KBM-7 (cell line): ENCODE measurements at places on chromosomes 11 and 22.

DNA sequence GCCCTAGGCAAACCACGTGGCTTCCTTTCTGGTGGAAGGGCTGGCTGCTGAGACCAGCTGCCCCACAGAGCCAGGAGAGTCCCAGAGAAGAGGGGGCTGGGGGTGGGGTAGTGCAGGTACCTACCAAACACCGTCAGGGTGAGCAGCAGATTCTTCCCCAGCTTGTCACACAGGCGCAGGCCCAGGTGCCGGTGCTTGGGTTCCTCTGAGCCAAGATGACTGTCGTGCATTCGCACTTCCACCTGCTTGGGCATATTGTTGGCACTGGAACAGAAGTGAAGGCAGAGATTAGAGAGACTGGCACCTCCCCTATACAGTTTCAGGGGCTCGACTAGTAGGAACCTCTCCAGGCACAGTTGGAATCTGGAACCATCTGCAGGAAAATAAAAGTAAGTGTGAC, 102.1 kb downstream of the SLC1A2 start:
- no peak for DNase-seq

DNA sequence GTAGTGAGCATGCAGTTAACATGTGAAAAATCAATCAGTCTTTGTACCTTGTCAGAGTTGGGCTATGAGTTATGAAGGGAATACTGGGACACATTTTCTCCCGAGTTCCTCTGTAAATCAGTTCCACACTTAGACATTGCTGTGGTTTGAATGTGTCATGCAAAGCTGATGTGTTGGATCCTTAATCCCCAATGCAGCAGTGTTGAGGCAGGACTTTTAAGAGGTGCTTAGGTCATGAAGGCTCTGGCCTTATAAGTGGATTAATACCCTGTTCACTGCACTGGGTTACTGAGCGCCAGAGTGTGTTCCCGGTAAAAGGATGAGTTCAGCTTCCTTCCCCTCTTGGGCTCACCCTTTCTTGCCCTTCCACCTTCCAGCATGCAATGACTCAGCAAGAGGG, 742.1 kb upstream of the TENM4 start:
- no peak for DNase-seq

- no peak for DNase-seq
Measured at GRCh38 chr11:36345084-36345511, 49.0 kb downstream of the PRR5L start.

DNA sequence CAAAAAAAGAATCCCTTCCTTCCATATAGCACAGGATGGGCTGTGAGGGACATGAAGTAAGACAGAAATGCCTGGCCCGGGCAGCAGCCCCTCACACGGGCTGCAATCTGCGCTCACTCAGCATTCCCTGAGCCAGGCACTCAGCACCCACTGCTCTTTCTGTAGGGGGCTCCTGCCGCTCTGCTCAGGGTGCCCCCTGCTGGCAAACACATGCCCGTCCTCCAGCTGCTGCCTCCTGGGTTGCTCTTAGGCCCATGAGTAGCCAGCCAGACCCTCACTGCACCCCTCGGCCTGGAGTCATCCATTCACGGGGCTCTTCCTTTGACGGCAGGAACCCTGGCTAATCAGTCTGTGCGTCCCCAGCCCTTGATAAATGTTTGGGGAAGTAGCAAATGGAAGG, 6.9 kb downstream of the MCAT start:
- peak; percentile 69 for DNase-seq

DNA sequence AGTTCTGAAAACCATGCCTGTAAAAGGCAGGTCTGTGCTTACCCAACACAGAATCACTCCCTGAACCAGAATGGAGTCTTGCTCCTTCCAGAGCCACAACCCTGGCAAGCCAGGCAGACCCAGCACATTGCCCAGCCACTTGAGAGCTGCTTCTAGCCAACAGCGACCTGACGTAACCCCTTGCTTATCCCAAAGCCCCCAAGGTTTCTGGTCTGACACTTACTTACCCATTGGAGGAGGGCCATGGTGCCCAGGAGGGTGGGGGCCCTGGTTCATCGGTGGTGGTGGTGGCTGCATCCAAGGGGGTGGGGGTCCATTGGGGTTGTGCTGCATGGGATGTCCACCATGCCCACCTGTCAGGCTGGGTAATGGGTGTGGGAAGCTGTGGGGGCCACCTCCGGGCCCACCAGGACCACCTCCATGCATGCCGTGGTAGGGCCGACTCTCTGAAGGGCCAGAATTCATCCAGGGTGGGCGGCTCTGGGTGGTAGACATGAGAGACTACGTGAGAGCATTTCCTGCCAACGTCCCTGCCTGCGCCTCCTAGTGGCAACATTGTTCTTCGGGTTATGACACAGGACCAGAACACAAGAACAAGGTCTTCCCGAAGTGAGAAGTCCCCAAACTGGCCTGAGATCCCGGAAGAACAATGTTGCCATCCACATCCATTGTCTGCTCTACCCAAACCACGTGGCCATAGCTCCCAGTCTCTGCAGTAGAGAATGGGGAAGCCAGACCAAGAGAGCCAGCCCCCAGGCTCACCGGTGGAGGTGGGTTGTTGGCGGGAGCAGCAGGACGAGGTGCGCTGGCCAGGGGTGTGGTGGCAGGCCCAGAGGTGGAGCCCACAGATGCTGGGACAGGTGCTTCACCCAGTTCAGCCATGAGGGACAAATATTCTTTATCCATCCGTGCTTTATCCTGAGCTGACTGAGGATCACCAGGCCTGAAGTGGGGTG, 7.8 kb upstream of the PYGM start:
- DNase-seq: peak; percentile 66

DNA sequence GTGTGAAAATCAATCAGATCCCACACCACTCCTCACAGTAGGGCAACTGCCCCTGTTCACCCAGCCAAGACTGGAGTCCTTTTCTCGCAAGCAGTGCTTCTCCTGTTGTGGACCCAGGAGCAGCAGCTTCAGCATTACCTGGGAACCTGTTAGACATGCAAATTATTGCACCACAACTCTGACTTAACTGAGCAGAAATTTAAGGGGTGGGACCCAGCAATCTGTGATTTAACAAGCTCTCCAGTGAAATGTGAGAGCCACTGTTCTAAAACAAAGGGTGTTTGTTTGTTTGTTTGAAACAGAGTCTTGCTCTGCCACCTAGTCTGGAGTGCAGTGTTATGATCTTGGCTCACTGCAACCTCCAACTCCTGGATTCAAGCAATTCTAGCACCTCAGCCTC, 591.4 kb downstream of the SOX6 start:
- DNase-seq: no peak

GRCh38 chr11:14676068-14676467, 32.5 kb downstream of the PDE3B start:
- no peak for DNase-seq
